Smooth muscle cell of the coronary artery (primary cell): ENCODE measurements at places on chromosomes 1 and 21. TPM values are rescaled to one million over a fixed set of nuclear protein-coding genes. Genes with fewer than 3 reads are reported as not detected.

Gene SCCPDH
- 33.0 and 33.2 TPM in 2 replicates for total RNA-seq

Gene EPHB2
- 8.1 and 14.3 TPM in 2 replicates for total RNA-seq

Gene RHBDL2
- total RNA-seq: 0.59 and 0.60 TPM in 2 replicates

Gene TRPM2
- total RNA-seq: under 0.01 TPM in 1 of 2 replicates, not detected in the other

Gene JAM2
- 0.15 and 0.35 TPM in 2 replicates for total RNA-seq

Gene SIPA1L2
- 26.1 and 29.8 TPM in 2 replicates for total RNA-seq

Gene CD34
- total RNA-seq: 0.82 and 0.90 TPM in 2 replicates

Gene S100A9
- not detected in 2 replicates for total RNA-seq

Gene CCDC17
- 0.35 and 0.45 TPM in 2 replicates for total RNA-seq

Gene MIXL1
- not detected in 2 replicates for total RNA-seq

Gene KLHDC9
- total RNA-seq: 0.23 and 1.5 TPM in 2 replicates

Gene FAM72C
- 0.12 and 0.23 TPM in 2 replicates for total RNA-seq

Gene FGGY
- total RNA-seq: 19.4 and 49.0 TPM in 2 replicates

Gene ESRRG
- total RNA-seq: under 0.01 and 0.12 TPM in 2 replicates

Gene PRRX1
- total RNA-seq: 139 and 167 TPM in 2 replicates

Gene EPHA8
- not detected in 2 replicates for total RNA-seq

Gene BMP8A
- 0.08 and 0.47 TPM in 2 replicates for total RNA-seq

Gene PRKCZ
- total RNA-seq: 0.60 and 9.1 TPM in 2 replicates

Gene GPR25
- total RNA-seq: not detected in 2 replicates
